NCI-H1105 treated with DMSO at 0.1 percent for 48 hours (cell line): ENCODE measurements at places on chromosomes 5 and 9.

DNA sequence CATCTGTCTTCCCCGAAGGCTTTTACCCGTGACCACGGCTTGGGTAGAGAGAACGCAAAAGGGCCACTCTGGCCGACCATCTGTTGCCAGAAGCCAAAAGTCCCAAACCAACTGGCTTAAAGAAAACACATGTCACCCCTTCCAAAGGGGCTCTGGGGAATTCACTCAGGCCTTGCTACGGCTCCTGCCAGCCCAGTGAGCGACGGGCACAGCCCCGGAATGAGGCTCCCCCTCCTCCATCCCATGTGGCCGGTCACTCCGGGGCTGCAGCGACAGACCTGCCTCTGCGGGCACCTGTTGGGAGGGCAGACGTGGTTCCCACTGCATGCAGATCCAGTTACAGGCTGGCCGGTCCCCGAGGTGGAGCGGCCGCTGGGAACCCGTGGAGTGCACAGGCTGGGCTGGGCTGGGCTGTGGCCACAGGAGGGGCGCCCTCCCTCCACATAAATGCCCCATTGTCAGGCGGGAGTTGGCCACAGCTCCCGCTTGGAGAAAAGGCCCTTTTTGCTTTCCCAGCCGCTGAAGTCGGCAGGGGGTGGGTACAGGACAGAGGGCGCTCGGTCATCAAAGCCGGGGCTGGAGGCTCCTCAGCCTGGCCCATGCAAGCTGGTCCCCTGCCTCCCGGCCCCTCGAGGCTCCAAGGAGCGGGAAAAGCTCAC is 19.9 kb downstream of the NOTCH1 start:
- DNase-seq, result no peak

- no peak for DNase-seq
Measured at GRCh38 chr5:177403102-177403791, 2.8 kb upstream of the PFN3 start.

- peak; percentile 27 for DNase-seq
Measured at GRCh38 chr9:123686131-123686828, 243.6 kb downstream of the DENND1A start.

DNA sequence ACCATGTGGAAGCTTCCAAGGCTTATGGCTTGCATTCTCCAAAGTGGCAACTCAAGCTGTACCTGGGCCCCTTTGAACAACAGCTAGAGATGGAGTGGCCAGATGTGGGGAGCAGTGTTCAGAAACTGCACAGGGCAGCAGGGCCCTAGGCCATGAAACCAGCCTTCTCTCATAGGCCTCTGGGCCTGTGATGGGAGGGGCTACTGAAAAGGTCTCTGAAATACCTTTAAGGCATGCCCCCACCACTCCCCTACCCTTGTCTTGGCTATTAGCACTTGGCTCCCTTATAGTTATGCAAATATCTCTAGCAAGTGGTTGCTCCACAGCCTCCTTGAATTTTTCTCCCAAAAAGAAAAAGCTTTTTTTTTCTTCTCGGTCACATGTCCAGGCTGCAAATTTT is 1014.6 kb downstream of the DTWD2 start:
- no peak for DNase-seq

DNA sequence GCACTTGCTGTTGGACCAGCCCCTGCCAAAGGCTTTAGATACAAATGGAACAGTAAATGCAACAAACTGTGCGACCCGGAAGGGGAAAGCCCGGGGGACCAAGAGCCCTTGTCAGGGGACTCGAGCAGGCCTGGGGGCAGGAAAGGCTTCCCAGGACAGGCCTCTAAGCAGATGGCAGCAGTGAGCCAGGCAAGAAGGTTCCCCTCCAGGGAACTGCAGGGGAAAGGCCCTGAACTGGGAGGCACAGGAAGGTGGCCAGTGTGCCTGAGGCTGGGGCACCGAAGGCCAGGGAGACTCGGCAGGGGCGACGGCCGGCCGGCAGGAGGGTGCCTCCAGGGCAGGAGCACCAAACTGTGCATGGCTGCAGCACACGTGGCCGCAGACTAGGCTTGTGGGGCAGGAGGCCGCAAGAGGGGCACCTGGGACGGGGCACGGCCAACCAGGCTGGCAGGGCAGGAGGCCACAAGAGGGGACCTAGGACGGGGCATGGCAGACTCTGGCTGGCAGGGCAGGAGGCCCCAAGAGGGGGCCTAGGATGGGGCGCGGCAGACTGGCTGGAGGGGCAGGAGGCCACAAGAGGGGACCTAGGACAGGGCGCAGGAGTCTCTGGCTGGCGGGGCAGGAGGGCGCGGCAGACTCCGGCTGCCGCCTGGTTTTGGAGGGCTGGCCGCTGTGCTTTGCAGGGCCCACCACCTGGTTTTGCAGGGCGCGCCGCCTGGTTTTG is 10.0 kb downstream of the VAV2 start:
- DNase-seq, result no peak

GRCh38 chr5:113194591-113194990 is 218.0 kb downstream of the DCP2 start:
- DNase-seq, result no peak

GRCh38 chr9:23635276-23635675 is 190.8 kb downstream of the ELAVL2 start:
- no peak for DNase-seq

DNA sequence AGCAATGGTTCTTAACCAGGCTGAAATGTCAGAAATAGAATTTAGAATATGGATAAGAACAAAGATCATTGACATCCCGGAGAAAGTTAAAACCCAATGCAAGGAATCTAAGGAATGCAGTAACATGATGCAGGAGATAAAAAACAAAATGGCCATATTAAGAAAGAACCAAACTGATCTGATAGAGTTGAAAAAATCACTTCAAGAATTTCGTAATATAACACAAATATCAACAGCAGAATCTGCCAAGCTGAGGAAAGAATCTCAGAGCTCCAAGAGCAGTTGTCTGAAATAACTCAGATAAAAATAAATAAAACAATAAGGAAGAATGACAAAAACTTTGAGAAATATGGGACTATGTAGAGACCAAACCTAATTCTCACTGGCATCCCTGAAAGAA is 37.8 kb upstream of the TAS2R1 start:
- no peak for DNase-seq

DNA sequence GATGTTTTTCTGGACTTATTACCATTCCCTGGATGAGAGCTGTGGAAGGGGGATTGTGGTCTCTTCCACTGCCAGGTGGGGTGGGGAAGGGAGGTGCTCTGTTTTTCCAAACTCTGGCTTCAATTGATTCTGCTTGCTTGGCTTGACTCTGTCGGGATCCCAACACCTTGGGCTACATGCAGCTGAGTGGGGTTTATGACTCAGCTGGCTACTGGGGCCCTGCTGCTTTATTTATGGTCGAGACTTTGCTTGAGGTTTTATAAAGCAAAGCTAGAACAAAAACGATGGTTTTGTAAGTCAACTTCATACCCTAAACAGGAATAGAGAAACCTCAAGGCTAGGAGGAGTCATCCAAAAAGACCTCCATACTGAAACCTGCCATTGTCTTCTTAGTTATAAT is 76.3 kb downstream of the AOPEP start:
- no peak for DNase-seq

- DNase-seq, result no peak
Measured at GRCh38 chr9:120622790-120623189, 42.8 kb upstream of the CDK5RAP2 start.

DNA sequence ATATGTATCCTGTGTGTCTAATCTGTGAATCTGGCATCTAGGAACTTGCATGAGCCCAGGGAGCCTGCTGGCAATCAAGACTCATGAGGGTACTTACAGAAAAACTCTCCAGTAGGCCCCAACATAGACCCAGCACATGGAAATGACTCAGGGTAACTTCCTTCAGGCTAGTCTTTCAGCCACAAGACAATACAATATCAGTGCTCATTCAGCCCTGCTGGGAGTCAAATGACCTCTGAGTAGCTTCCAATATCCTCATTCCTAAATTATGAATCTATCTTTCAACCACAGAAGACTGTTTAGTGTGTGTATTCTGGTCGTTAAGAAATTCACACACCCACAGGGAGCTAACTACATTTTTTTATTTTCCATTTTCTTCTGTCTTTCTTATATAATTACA is 1273.0 kb downstream of the EFNA5 start:
- no peak for DNase-seq

DNA sequence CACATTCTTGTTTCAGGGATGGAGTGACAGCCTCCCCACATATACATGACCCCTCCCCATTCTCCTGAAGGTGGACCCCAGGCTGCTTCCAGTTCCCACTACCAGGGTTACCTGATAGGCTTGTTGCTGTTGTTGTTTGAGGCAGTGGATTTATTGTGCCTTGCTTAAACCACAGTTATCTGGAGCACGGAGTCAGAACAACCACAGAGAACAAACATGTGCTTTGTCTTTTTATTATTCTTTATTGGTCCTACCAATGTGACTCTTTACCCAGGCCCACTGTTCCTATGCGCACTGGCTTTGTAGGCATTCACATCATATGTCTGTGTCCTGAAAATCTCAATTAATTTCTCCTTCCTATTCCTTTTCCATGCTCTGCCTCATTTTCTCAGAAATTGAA is 41.2 kb upstream of the IPPK start:
- DNase-seq, result no peak

DNA sequence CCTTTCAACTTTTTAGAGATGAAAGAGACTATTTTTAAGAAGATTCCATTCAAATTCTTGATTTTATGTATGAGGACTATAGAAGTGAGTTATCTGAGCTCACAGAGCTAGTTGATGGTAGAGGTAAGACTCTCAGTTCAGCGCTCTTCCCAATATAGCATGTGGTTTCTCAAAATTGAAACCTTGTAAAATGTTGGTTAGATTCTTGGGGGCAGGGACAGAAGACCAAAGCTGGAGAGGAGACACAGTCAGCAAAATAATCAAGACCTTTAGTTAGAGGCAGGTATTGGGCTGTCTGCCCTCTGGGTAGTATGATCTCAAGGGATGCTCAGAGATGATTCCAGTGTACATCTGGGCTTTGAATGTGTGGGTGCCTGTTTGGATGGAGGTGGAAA is 246.4 kb downstream of the SH3GL2 start:
- DNase-seq, result no peak

DNA sequence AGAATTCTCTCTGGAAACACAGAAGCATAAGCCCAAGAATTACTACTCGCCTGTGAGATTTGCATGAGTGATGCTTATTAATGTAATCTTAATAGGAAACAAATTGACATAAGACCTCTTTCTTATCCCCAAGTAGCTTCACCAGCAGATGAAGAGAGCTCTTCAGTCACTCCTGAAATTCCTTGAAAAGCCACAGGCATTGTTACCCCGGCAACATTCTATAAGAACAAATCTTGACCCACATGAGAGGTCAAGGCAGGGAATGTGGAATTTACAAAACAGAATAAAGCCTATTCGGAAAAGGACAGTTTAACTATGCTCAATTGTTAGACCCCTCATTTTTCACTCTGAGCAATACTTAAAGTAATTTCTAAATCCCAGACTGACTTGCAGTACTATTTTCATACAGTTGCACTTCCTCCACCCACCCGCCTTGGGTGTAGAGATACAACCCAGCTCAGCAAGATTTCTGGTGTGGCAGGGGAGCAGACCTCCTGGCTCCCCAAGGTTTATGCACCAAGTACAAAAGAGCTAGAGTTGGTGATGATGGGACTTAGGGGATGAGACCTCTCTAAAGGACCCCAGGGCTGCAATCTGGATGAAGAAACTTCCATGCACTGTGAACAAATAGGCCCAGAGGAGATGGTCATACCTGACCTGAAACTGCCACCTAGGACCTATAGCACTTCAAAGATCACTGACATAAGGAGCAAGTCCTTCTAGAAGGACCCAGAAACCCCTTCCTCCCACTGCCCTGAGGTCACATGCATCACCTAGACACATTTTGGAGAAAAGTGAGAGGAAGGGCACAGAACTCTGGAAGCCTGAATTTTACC is 242.1 kb downstream of the ZNF608 start:
- no peak for DNase-seq

DNA sequence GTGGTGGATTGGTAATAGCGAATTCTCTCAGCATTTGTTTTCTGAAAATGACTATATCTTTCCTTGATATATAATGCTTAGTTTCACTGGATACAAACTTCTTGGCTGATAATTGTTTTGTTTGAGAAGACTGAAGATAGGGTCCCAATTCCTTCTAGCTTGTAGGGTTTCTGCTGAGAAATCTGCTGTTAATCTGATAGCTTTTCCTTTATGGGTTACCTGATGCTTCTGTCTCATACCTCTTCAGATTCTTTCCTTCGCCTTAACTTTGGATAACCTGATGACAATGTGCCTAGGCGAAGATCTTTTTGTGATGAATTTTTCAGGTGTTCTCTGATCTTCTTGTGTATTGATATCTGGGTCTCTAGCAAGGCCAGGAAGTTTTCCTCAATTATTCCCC is 94.7 kb upstream of the ACO1 start:
- no peak for DNase-seq

DNA sequence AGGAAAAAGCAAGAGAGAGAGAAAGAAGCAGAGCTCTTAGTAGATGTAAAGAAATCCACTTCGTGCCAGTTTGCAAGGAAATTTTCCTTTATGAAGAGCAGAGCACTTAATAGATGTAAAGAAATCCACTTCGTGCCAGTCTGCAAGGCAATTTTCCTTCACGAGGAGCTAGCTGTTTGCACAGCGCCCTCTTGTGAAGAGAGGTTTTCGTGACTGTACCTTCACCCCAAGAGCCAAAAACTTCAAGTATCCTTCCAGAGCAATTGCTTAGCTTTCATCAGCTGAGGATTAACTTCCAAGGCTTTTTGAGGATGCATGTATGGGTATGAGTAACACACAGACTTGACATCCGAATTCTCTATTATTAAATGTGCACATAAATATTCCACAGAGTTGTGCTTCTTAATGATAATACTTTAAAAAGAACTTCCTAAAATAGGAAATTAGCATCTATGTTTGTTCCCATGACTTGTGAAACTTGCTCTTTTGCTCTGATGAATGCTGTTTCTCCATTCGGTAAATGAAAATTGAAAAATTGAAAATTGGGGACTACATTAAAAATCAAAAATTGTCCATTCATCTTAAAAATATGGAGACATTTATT is 525.6 kb downstream of the PDE4D start:
- DNase-seq, result peak; percentile 20

- no peak for DNase-seq
Measured at GRCh38 chr5:83026930-83027687, 50.1 kb downstream of the TMEM167A start.

GRCh38 chr9:134922066-134922931 is 4.6 kb upstream of the FCN1 start:
- DNase-seq, result no peak

- DNase-seq, result no peak
Measured at GRCh38 chr9:86072394-86072877, 26.9 kb downstream of the GOLM1 start.

- DNase-seq, result no peak
Measured at GRCh38 chr5:55021821-55022220, 2.2 kb upstream of the GZMK start.

DNA sequence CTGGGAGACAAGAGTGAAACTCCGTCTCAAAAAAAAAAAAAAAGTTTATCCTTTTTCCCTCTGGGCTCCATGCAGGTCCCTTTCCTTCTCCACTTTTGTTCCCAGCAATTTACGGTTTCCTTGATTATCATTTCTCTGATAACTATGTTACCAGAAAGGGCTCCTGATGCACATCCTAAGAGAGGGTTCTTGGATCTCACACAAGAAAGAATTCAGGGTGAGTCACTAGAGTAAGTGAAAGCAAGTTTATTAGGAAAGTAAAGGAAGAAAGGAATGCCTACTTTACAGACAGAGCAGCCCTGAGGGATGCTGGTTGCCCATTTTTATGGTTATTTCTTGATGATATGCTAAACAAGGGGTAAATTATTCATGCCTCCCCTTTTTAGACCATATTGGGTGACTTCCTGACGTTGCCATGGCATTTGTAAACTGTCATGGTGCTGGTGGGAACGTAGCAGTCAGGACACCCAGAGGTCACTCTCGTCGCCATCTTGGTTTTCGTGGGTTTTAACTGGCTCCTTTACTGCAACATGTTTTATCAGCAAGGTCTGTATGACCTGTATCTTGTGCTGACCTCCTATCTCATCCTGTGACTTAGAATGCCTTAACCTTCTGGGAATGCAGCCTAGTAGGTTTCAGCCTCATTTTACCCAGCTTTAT is 13.5 kb upstream of the MELK start:
- no peak for DNase-seq
